Left colon (tissue), 2 donors: ENCODE measurements at places on chromosomes 4 and X.
A peak's percentile ranks its signal among the peaks of the same experiment; 100 is the strongest.

- DNase-seq: no peak
Observed at GRCh38 chr4:17769406-17770174, 11.8 kb downstream of the FAM184B start.

GRCh38 chr4:16608123-16608522, 290.3 kb downstream of the LDB2 start:
- no peak for DNase-seq

- no peak for DNase-seq
Observed at GRCh38 chr4:101708293-101709039, 82.1 kb upstream of the BANK1 start.

- no peak for DNase-seq
Observed at GRCh38 chr4:108152980-108153379, 15.8 kb downstream of the LEF1 start.

DNA sequence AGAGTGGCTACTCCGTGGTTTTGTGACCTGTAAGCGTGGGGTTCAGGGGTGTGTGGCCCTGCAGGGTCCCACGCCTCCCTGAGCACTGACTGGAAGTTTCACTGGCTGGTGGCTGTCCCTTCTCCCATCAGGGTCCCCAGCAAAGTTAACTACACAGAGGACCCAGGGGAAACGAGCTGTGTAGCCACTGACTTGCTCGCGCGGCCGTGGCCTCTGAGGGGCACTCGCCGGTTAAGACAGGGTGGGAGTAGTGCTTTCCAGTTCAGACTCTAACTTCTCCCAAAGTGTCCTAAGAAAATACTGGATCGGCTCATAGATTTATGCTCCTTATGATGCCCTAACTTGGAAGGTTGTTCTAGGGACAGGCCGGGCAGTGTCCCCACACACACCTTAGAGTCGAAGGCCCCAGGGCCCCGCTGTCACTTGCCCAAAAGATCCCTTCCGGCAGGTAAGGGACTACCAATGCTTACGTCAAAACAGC, 28.2 kb downstream of the NELFA start:
- no peak for DNase-seq

DNA sequence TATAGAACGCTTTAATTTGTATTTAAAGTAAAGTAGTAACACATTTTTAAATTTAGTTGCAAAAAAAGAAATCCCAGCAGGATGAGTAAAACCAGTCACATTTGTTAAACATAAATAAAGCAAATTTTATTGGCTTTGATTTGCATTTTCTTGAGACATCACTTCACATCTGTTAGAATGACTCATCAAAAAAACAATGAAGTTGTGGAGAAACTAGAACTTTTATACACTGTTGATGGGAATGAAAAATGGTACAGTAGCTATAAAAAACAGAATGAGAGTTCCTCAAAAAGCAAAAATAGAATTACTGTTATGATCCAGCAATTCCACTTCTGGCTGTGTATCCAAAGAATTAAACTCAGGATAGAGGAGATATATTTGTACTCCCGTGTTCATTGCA, 454.0 kb upstream of the KLHL4 start:
- DNase-seq: no peak

- DNase-seq: no peak
Observed at GRCh38 chr4:162510115-162510514, 346.3 kb upstream of the FSTL5 start.

GRCh38 chr4:140271553-140271952, 101.9 kb upstream of the SCOC start:
- DNase-seq: no peak

- DNase-seq: no peak
Observed at GRCh38 chr4:26930964-26931363, 70.3 kb downstream of the STIM2 start.

GRCh38 chrX:70479247-70479921, 34.7 kb downstream of the DLG3 start:
- DNase-seq: no peak

DNA sequence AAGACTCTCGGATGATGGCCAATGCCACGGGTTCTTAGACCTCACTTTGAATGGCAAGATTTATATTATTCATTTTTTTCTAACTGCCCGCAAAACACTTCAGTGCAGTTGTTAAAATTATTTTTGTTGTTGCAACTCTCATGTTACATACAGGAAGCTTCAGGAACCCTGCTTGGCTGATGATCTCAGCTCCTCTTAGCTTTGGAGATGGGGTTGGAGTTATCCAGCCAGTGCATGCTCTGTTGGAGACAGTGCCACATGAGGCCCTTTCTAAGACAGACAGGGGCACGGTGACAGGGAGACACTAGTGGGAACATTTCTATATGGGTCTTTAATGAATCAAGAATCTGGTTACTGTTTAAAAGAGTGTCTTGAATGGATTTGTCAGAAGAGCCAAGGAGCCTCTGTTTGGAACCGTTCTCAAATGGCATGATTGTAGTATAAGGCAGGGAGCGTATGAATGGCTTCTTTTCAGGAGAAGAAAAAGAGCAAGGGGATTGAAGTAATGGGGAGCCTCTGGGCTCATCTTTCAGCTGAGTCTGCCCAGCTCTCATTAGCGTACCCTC, 61.9 kb upstream of the ENPP6 start:
- DNase-seq: no peak

- DNase-seq: no peak
Observed at GRCh38 chrX:7318241-7318640, 170.3 kb upstream of the PUDP start.

DNA sequence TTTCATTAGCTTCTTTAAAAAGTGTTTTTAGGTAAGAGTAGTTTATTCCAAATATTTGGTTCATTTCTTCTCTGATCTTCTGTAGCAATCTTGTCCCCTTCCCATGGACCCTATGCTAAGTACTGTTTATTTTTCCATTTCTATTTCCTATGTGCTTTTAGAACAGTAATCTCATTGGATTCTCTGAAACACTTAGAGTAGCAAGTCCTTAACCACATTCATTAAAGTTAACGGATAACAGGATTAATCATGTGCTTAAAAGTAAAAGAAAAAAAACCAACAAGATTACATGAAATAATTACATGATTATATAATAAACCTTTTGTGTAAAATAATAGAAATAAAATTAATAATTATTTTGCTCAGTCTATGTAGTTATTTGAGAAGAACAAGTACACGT, 929.7 kb downstream of the C4orf33 start:
- no peak for DNase-seq

- peak; percentile 29 for DNase-seq
Observed at GRCh38 chrX:1398431-1399340, 6.8 kb upstream of the SLC25A6 start.

- no peak for DNase-seq
Observed at GRCh38 chr4:947491-947971, 15.3 kb downstream of the TMEM175 start.

- no peak for DNase-seq
Observed at GRCh38 chr4:179894066-179894778, 2349.0 kb upstream of the TENM3 start.

DNA sequence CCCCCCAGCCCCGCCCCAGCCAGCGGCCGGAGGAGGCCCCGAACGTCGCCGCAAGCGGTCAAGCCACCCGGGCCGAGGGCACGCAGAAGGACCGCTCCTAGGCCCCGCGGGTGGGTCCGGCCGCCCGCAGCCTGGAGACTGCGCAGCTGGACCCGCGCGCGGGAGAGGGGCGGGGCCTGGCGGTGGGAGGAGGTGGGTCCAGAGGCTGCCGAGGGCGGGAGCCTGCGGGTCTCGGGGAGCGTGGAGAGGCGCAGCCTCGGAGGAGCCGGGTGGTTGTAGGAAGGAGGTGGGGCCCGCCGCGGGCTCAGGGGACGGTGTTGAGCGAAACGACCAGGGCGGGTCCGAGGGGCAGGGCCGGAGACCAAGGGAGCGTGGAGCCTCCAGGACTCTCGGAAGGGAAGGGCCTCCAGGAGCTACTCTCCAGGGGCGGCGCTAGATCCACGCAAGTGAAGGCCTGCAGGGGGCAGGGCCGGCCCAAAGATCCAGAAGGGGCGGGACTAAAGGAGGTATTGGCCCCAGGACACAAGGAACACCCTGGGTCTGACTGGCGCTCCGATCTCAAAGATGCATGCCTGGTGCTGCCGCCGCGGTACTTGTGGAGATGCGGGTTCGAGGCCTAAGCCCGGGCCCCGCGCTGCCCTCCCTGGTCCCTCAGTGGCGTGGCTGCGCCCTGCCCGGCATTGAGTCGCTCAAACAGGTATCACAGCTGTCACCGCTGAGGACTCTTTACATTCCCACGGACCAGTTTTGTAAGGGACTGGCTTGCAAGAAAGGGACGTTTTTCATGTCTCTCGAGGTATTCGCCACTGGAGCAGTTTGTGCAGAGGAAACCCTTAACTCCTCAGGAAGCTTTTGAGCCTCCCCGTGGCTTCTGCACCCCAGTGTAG, 5.9 kb downstream of the TIMM17B start:
- DNase-seq: peak; percentile 88

GRCh38 chr4:72318421-72319170, 250.4 kb downstream of the ADAMTS3 start:
- no peak for DNase-seq

GRCh38 chr4:155032521-155033229, 175.8 kb upstream of the NPY2R start:
- DNase-seq: no peak

GRCh38 chr4:17708992-17709762, 72.2 kb downstream of the FAM184B start:
- DNase-seq: no peak

DNA sequence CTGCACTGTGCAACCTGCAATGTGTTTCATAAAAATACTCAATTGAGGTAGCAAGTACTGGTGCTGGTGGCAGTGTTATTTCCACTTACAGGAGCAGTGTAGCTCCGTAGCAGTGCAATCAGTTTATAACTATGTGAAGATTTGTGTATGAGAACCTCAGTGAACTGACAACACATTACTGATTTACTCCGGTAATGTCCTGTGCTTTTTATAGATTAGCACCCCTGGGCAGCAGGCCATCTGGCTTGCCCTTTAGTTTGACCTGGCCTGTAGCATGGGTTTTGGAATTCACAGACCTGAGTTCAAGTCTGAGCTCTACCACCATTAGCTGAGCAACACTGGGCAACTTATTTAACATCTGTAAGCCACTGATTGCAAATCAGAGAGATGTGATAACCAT, 78.6 kb upstream of the GBA3 start:
- DNase-seq: no peak

DNA sequence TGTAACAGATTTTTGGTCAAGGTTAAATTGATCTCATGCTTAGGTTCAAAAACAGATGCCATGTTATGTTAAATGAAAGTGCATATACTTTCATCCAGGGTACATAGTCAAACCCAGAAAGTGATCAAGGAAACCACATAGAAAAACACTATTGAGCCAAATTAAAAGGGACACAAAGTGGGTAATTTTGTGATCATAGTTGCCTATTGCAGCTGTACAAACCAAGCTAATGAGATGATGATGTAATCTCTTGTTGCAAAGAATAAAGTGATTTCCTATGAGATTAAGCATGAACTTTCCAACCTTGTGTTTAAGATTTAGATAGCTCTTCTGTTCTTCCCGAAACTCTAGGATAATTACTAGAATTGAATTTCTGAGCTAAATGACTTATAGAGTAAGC, 20.2 kb upstream of the LIMCH1 start:
- no peak for DNase-seq

- DNase-seq: peak; percentile 36
Observed at GRCh38 chrX:123817288-123817894, 42.5 kb upstream of the XIAP start.

DNA sequence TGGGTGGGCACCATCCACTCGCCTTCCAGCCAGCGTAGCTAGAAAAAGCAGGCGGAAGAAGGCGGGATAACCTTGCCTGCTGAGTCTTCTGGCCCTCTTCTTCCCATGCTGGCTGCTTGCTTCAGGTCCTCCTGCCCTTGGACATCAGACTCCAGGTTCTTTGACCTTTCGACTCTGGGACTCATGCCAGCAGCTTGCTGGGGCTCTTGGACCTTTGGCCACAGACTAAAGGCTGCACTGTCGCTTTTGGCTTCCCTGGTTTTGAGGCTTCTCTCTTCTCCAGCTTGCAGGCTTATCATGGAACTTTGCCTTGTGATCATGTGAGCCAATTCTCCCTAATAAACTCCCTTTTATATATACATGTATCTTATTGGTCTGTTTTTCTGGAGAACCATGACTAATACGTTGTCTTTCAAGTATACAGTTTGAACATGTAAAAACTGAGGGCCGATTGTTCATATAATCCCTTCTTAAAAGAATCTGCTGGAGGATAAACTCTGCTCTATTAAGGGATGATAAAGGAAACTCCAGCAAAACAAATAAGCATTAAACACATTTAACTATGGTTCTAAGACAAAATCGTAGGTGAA, 116.6 kb upstream of the LCORL start:
- DNase-seq: no peak

- DNase-seq: peak; percentile 21
Observed at GRCh38 chr4:27278615-27279375, 418.2 kb downstream of the STIM2 start.

GRCh38 chr4:41525129-41525528, 12.8 kb upstream of the LIMCH1 start:
- DNase-seq: no peak

GRCh38 chr4:47530801-47531200, 45.7 kb downstream of the ATP10D start:
- DNase-seq: no peak

DNA sequence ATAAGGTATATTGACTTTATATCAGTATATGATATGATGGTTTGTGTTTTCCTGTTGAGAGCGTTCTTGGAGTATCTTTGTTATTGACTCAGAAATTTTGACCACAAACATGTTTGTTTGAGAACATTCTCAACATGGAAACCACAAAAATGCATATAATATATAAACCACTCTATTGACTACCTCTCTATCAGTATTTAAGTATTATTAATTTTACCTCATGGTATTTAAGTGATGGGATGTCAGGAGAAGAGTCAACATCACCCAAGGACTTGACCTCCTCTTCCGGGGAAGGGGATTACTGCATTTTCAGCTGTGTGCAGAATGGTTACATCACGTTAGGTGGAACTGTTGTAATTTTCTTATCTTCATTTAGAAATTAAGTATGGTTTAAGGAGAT, 54.3 kb upstream of the PUDP start:
- DNase-seq: no peak

GRCh38 chr4:45078201-45078600, 351.8 kb upstream of the GNPDA2 start:
- no peak for DNase-seq

DNA sequence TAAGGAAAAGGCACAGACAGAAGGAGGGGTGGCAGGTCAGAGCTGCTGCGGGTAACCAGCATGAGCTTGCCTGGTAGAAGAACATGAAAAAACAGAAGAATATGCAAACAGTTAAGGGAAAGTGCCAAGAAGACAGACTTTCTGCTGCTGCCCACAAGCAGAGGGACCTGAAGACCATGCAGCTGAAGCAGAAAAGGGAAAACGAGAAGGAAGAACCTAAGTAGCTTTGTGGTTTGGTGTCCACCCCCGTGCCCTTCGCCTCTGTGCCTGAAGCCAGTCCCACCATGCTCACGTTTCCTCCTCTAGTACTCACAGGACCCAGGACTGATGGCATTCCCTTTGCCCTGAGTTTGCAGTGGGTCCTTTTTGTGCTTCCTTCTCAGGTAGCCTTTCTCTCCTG, 62.8 kb downstream of the UBA6 start:
- DNase-seq: no peak

DNA sequence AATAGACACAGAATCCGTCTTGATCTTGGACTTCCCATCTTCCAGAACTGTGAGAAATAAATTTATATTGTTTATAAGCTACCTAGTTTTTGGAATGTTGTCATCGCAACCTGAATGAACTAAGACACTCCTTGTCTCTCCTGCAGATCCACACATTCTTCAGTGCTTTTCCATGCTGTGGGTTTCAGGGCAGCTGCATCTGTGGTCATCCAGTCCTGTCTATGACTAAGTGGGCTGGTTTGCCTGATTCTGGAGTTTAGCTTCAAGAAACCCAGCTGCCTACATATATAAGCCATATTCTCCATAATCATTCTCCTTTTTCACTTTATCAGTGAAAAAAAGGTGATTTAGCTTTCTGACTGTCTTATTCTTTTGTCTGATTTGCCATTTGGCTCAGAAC, 170.3 kb upstream of the KIT start:
- DNase-seq: no peak
